CMK (cell line): ENCODE measurements at places on chromosomes 2 and 18.

DNA sequence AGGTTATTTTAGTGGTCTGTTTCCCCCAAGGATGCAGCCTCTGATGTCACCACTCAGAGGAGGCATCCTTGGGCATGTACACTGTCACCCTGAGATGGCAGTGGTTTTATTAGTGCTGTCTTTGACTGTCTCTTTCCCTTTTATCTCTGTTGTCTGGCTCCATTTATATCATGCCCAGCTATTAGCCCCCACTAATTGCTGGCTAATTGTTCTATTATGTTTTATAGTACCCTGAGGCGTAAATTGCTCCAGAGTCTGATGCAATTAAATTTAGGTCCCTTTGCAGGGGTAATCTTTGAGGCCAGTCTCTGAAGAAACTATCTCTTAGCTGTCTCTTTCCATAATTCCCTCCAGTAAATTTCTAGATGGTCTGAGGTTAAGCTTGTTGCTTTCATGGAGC lies 301.0 kb upstream of the KLHL29 start:
- no peak for DNase-seq

DNA sequence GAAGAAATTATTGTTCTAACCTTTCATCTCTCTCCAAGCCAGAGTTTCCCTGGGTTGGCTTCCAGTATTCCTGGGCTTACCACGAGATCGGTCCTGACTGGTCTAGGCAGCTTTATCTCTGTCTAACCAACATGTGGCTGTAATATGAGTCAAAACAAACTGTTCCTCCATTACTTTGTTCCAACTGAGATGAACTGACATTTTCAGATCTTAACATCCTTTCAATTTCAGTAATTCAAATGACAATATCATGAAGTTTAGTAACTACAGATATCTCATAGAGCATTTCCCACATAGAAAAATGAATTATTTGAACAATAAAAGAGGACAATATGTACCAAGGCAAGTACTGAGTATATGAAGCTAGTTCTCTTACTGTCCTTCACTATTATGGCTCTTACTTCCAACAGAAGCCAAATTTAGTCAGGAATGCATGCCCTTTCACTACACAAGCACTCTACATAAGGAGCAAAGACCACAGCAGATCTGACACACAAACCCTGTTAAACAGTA lies 15.5 kb downstream of the SLC25A12 start:
- no peak for DNase-seq

- DNase-seq = no peak
These were observed 68.4 kb downstream of the PARD3B start for GRCh38 chr2:204613635-204614034.

DNA sequence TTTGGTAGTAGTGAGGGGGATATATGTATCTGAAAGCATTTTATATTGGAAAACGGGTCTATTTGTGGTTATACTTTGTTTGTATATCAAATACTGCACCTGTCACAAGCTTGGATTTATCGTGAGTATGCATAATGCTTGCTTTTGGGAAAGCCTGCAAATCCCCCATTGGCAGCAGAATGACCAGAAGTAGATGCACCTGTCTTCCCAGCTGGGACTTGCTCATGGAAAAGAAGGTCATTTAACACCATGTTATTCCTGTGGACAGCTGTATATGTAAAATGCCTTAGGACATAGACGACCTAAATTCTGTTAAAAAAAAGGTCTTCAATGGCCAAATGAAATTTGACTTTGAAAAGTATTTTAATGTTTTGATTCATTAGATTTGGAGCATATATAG lies 599.4 kb downstream of the XIRP2 start:
- no peak for DNase-seq

GRCh38 chr18:24766376-24766775 lies 305.9 kb downstream of the HRH4 start:
- no peak for DNase-seq

GRCh38 chr2:226423498-226423960 lies 376.1 kb downstream of the IRS1 start:
- DNase-seq = no peak

DNA sequence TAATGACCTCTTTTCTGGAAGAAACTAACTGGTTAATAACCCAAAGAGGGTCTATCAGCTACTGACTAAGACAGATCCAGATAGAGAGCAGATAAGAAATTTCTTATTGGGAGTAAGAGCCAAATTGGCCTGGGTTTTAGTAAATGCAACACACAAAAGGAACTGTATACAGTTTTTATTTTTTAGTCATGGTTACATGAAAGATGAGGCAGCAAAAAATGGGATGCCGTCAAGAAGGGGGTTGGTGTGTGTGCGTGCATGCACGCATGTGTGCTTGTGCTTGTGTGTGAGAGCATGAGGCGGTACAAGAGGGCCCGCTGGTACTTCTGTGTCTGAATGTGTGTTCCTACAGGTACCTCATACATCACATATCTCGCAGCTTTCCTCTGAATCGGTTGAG lies 466.2 kb upstream of the HNRNPA3 start:
- no peak for DNase-seq

- no peak for DNase-seq
These were observed 28.2 kb downstream of the HS1BP3 start for GRCh38 chr2:20622731-20623130.
